ENCODE measurements at places on chromosomes 7 and 10.

DNA sequence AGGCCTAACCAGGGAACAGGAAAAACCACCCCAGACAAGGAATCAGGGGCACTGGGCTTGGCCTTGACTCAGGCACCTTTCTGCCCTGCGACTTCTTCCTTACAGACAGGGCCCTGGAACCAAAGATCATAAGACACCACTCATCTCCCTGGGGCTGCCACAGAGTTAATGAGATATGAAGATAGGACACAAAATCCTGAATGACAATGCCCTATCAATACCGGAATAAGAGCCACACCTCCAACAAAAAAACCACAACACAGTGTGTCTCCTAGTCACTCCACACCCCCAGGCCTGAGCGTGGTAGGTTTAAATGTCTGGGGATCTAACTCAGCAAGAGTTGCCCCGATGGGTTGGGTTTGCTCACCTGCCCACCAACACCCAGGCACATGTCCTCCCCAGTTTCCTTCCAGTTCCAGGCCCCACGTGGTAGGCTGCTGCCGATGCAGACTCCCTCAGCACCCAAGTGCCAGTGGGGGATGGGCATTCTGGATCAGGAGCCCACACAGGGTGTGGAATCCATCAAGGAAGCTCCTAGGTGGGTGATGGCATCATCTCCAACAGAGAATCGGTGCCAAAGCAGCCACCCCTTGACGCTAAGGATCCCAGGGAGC, 3.9 kb downstream of the DLG5 start:
- DNase-seq = no peak

GRCh38 chr10:14601872-14602725, 172.6 kb downstream of the FAM107B start:
- no peak for DNase-seq

DNA sequence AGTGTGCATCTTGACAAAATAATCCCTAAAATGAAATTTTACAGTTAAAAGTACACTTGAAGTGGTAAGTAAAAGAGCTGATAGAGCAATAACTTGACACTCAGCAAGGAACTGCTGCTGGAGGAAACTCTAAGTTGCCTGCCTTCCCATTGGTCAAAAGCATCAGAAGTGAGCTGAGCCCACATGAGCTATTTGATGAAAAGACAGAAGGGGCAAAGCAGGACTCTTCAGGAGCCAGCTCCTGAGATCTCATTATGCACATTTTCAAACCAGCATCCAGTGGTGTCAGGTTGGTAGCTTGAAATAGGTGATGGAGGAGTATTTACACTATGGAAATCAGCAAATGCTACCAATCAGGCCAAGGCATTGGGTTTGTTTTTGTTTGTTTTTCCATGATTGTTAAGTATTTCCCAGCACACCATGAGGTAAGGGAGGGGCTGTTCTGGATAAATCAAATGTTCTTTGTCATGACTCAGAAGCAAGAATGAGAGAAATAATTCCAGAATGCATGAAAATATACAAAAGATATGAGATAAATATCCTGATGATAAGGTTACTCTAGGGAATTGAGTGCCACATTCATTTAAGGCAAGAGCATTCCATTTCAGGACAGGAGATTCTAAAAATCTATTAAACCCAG, 316.6 kb downstream of the SNX13 start:
- no peak for DNase-seq

DNA sequence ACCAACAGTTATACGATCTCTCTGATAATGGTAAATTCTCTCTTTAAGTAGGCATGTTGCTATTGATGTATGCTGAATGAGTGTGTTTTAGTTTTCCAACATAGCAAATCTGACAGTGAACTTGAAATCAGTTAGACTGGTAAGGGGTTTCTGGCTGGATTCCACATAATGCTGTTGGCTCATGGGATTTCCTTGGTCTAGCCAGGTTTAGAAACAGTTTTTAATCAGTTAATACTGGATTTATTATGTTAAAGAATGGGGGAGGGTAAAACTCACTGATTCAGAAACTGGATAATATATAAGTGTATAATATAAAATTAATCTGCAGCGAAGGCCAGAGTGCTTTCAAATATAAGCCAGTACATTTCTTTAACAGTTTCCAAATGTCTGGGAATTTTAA, 55.6 kb downstream of the PCDH15 start:
- no peak for DNase-seq

DNA sequence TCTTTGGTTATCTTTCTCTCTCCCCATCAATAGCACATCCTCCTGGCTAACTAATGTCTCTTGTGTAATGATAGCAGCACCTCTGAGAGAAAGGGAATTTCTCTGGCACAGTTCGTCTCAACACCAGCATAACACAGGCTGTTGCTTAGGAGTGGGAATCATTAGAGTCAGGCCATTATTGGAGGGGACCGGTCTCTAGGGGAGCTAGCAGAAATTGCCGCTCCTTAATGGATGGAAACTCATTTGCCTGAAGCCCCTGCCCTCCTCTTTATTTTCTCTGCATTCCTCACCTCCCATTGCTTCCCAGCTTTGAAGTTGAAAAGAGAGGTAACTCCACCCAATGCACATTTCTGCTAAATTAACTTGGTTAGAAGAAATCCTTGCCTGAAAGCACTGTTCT, 11.9 kb downstream of the LRRC4 start:
- DNase-seq = no peak

- DNase-seq = no peak
These were observed 139.4 kb downstream of the GNAT3 start for GRCh38 chr7:80372415-80372814.

DNA sequence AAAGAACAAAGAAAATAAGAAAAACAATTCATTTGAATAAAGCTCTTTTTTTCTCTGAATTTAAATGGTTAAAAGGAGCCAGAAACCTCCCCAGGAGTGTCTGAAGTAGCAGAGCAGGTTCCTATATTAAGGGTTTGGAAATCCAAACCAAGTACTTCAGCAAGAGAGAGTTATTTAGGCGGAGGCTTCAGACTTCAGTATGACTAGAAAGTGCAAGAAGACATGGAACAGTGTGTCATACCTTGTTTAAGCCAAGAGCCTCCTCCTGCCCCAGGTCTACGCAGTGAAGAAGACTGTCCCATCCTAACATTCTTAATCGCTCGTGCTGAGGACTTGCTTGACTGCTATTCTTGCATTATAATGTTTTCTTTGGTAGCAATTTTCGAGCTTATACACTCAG, 51.3 kb downstream of the ODAD2 start:
- DNase-seq = no peak

DNA sequence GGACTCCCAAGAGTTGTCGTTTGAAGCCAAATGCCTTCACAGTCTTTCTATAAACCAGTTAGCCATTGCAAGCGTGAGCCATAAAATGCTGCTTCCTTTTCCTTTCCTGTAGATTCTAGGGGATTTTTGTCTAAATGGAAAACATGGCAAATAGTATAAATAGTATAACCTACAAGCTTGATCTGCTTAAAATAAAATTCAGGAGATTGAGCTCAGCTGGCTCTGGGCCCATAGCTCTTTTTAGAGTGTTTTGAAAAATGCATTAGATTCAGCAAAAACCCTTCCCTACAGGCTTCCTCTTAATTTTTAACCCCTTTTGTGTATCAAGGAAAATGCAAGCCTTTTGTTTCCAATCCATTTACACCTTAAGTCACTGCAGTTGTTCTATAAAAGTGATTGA, 190.1 kb upstream of the GDF10 start:
- no peak for DNase-seq

- DNase-seq = no peak
These were observed 6.1 kb downstream of the CHST3 start for GRCh38 chr10:71970331-71970730.

GRCh38 chr7:129889133-129889844, 63.5 kb downstream of the UBE2H start:
- no peak for DNase-seq

DNA sequence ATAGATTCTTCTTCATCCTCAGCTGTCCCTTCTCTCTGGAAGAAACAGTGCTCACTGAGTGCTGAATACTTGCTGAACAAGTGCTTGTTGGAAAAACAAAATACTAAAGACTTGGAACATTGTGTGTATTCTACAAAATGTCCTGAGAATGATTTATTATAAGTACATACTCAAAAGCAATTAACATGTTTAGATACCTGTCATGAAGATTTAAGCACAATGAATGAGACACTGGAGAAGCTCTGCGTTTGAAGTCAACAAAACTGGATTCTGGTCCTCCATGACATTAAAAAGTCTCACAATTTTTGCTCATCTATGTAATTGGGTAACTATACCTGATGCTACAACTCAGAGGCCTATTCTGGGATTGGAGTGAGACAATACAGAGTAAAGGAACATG, 34.8 kb upstream of the LAMB1 start:
- no peak for DNase-seq

GRCh38 chr7:157772486-157773130, 435.8 kb downstream of the DNAJB6 start:
- no peak for DNase-seq

- no peak for DNase-seq
These were observed 3.8 kb upstream of the CELF2 start for GRCh38 chr10:11013836-11014235.

GRCh38 chr7:92421676-92422435, 25.4 kb upstream of the GATAD1 start:
- no peak for DNase-seq

GRCh38 chr10:92475357-92475868, 98.5 kb downstream of the IDE start:
- no peak for DNase-seq

GRCh38 chr10:110203500-110204455, 3.6 kb upstream of the MXI1 start:
- no peak for DNase-seq

- DNase-seq = no peak
These were observed 67.3 kb downstream of the PTN start for GRCh38 chr7:137276189-137276588.

GRCh38 chr10:112115781-112116385, 67.7 kb downstream of the GPAM start:
- no peak for DNase-seq

- no peak for DNase-seq
These were observed 64.3 kb downstream of the ARID5B start for GRCh38 chr10:61965703-61966395.

DNA sequence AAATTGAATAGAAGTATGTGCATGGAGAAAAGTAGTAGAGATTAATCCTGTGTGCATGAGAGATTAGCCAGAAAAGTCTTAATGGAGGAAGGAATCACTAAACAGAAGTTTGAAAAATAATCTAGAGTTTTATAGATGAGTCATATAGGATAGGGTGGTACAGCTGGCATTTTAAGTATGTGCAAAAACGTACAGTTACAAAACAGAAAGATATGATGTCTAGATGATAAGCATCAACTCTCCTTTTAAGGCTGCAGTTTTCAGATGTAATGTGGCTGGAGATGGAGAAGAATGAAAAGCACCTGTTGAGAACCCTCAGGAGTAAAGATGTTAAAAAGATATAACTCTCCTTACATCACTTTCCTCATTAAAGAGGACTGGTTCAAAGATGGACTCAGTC, 271.3 kb downstream of the STK31 start:
- no peak for DNase-seq

GRCh38 chr7:116399819-116400218, 99.7 kb upstream of the CAV2 start:
- DNase-seq = no peak

GRCh38 chr7:11369696-11370095, 396.0 kb downstream of the PHF14 start:
- DNase-seq = no peak

DNA sequence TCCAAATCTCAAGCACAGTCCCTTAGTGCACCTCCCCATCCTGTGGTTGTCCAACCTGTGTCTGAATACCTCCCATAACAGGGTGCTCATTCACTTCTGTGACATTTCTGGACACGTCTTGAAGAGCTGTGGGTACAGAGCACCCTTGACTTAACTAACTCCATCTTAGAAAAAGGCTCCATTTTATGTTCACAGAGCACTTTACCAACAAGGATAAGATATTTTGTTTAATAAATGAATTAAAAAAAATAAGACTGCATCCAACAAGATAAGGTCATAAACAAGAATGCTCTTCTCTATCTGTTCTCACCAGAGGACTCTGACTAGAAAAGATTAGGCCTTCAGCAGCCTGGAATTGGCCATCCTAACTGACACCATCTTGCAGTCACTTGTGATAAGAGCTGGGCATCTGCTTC, 335.2 kb upstream of the ZNF32 start:
- DNase-seq = no peak
